ENCODE measurements at places on chromosomes 2 and 18.

DNA sequence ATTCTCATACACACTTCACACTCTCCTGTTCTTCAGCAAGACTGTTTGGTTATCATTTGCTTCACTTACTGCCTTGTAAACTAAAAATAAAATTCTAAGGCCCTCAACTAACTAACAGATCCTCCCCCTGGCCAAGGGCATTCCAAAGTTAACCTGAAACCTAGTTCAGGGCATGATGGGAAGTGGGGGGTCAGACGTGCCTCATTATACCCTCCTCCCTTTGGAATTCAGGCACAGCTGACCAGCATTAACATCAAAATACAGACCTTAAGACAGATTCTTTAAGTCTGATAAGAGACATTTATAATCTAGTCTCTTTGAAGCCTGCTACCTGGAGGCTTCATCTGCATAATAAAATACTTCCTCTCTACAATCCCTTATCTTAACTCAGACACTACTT is 221.0 kb downstream of the NOL4 start:
- DNase-seq: no peak

GRCh38 chr2:82740527-82740926 is 1718.6 kb downstream of the SUCLG1 start:
- DNase-seq: no peak

DNA sequence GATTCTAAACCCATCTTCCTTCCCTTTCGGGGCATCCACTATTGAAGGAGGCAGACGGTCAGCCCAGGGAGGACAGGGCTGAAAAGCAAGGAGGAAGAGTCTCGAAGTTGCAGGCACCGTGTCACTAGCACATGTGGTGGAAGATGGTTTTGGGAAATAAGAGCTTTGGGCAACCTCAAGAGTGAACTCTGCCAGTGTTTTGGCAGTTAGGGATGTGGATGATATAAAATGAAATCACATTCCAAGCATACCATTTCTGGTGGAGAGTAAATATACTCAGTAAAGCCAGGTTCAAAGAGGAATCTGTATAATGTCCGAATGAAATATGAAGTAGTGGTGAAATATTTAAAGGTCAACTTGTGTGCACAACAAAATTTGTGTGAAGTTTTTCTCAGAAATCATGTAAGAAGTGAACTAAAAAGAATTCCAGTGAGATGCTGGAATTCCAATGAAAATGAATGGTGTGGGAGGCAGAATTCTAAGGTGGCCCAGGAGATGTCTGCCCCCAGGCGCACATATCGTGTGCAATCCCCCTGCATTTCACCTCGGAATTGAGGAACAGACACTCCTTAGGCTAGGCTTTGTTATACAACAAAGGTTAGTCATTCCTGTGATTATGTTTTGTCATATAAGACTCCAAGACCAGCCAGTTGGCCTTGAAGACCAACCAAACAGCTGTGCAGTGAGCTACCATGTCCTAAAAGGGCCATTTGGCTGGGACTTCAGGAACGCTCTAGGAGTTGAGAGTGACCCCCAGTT is 147.1 kb downstream of the SH3BP4 start:
- DNase-seq: no peak

DNA sequence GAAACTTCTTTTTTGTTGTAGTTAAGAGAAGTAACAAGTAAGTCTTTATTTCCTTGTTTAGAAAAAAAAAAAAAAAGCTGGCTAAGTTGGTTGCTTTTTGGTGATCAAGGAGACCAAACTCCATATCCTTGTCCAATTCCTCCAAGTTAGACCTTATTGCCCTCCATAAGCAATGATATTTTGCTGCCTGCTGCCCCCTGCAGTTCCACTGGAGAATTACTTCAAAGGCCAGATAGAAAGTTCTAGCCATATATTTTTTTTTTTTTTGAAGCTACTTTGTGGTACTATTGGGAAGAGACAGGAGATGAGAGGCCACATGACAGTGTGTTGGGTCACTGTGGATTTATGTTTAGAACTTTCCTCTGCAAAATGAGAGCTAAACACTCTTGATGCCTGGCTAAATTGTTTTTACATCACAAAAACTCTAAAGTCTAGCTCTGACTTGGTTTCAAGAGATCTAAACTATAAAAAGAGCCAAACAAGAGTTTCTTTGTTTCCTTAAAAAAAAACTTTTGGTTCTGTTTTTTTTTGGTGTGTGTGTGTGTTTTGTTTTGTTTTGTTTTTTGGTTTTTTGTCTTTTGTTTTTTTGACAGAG is 80.7 kb upstream of the RASGRP3 start:
- no peak for DNase-seq

DNA sequence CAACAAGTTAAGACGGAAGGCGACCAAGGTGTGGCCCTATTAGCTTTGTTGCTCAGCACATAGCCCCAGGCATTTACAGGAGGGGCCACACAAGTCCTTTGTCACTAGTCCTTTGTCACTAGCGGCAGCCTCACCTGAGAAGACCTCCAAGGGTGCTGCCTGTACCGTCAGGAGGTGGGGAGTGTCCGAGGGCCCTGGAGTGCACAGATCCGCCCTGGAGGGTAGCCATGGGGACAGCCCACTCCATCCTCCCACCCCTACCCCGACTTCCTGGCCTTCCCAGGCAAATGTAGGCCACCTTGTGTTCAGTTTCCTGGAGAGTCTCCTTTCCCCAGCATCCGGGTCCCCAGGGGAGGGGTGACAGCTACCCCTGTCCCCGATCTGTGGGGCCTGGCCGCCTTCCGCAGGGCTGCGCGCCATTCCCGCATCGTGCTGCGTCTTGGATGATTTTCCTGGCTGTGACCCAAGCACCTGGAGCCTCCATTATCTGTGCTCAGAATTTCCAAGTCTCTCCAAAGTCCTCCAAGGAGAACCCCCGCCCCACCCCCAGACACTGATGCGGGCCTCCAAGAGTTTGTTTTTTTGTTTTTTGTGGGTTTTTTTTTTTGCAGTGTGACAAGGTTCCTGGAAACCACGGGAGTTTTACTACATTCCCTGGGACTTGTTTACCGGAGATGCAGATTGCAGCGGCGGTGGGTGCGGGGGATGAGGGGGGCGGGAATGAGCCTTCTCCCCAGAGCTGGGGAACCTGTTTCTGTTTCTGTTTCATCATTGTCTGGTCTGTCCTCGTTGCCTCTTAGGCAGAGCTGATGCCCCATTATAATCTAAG is 28.6 kb downstream of the TEX44 start:
- no peak for DNase-seq

DNA sequence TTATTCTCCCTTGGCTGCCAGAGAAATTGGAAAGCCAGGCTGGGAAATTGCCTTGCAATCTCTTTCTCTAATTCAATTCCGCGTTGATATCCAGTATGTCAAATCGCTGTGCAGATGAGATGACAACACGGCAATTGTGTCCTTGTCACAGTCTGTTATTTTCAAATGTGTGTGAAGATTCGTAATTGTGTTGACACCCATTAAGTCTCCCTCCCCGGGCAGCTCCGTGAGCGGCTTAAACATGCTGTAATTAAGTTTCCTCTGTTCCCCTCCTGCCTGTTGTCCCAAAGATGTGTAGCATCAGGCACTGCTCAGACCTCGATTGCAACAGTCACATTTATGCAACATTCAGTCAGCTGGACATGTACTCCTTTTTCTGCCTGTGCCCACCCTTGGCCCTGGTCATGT is 209.5 kb downstream of the LPIN1 start:
- DNase-seq: no peak

DNA sequence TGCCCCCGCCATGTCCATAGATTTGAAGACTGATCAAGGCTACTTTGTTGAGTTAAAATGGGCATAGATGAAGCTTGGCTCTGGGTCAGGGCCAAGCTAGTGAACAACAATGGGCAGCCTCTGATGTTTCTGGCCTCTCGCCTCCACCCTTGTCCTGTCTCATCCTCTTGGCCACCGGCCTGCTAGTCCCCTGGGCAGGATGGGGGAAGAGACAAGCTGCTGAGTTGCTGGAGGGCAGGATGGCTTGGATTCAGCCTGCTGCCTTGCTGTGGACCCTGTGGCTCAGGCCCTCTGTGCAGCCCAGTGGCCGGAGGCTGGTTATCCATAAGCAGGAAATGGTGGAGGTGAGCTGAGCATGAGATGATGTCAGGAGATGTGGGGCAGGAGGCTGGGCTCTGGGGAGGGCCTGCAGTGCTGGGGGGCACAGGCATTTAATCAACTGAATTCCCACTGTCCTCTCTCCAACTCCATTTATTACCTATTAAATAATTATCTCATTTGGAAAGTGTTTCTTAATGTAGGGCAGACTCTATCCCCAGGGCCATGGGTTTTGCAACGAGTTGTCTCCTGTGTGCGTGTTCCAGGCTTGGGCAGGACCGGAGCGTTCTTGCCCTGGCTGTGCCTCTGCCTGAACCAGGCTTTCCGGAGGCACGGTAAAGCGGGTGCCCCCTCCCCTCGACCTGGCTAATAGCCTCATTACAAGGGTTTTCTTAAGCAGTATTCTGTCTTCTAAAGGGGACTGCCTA is 122.9 kb downstream of the GLI2 start:
- no peak for DNase-seq

DNA sequence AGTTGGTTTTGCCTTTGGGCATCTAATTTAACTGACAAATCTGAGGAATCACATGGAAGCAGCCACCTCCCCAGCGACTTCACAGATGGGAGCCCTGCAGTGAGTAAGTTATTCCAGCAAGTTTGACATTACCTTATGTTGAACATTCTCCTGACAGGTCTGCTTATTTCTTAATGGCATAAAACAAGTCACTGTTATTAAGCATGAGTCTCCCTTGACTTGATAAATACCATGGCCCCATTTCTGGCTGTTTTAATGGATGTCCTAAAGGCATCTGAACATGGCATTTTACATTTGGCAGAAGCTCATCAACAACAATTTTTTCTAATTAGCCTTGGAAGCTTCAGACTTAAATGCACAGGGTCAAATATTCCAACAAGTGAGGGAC is 92.6 kb upstream of the CREB1 start:
- no peak for DNase-seq

- DNase-seq: no peak
These were observed 240.7 kb upstream of the EPAS1 start for GRCh38 chr2:46056541-46056940.

DNA sequence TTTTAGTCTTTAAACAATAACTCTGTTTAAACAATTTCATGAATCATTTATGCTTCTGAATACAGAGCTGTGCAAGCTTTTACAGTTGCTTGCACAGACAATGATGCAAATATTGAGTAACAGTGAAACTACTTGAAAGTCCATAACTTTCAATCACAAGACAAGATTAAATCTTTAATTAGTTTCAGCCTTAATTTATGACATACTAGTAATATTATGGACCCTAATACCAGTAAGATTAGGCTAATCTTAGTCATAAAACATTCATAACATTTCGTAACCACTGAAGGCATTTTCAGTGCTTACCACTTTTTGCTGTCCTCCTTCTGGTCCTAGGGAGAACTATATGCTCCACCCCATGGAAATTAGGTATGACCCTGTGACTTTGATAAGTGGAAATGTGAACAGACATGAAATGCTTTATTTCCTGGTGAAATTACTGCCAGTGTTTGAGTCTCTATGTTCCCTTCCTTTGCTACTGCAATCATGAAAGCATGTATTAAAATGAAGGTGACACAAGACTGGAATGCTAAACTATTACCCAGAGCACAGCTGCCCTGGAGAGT is 1.8 kb upstream of the COBLL1 start:
- no peak for DNase-seq

DNA sequence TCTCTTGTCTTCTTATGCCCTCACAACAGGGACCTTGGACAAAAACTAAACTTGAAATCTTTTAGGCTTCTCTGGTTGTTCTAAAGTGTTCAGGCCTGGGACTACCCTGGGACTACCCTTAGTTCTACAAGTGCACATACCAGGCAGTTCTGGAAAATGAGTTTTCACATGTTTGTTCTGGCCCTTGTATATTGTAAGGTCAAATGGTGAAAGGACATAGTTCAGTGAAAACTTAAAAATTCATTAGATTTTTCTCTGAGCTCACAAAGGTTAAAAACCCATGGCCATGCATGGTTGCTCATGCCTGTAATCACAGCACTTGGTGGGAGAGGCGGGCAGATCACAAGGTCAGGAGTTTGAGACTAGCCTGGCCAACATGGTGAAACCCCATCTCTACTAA is 875.5 kb upstream of the FAM98A start:
- DNase-seq: no peak

GRCh38 chr2:163802284-163802683 is 66.5 kb upstream of the FIGN start:
- DNase-seq: no peak

GRCh38 chr2:235951982-235952381 is 216.2 kb downstream of the GBX2 start:
- DNase-seq: no peak

DNA sequence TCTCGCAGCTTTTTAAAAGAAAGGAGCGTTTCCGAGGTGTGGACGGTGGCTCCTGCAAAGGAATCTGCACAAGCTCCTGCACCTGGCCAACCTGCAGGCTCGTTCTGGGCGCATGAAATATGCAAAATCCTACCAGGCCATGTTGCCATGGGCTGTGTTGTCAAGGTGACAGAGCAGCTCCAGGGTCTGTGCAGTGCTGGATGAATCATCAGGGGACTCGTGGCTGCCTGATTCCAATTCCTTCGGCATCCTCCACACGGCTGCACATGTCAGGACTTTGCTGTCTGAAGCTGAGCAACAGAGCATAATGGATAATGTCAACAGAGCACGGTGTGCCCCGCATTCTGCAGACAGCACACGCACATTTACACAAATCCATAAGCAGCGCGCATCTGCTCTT is 120.5 kb downstream of the EIPR1 start:
- no peak for DNase-seq

DNA sequence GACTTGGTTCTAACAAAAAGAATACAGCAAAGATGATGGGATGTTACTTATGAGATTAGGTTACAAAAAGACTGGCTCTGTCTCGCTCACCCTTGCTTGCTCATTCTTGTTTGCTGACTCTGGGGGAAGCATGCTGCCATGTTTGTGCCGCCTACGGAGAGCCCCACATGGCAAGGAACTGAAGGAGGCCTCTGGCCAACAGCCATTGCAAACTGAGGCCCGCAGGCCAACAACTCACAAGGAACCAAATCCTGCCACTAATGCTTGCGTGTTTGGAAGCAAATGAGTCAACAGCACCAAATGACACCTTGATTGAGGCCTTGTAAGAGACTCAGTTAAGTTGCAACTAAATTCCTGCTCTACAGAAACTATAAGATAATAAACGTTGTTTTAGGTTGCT is 297.6 kb upstream of the STON1 start:
- no peak for DNase-seq

DNA sequence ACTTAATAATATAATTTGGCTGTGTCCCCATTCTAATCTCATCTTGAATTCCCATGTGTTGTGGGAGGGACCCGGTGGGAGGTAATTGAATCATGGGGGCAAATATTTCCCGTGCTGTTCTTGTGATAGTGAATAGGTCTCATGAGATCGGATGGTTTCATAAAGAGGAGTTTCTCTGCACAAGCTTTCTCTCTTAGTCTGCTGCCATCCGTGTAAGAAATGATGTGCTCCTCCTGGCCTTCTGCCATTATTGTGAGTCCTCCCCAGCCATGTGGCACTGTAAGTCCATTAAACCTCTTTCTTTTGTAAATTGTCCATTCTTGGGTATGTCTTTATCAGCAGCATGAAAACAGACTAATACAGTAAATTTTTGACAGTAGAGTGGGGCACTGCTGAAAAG is 102.5 kb upstream of the LTBP1 start:
- DNase-seq: no peak
